Epithelial cell of proximal tubule (primary cell): ENCODE measurements at places on chromosomes 5 and 9. TPM values are rescaled to one million over a fixed set of nuclear protein-coding genes. Genes with fewer than 3 reads are reported as not detected.

C7 gene
- not detected in 2 replicates for total RNA-seq

GLRX gene
- total RNA-seq: 147 and 181 TPM in 2 replicates

NMUR2 gene
- 0.22 TPM in 1 of 2 replicates, not detected in the other for total RNA-seq

TMC1 gene
- not detected in 2 replicates for total RNA-seq

MORN5 gene
- total RNA-seq: not detected in 2 replicates

OTP gene
- total RNA-seq: not detected in 2 replicates

FOXD4L6 gene
- not detected in 2 replicates for total RNA-seq

MCC gene
- 4.3 and 6.3 TPM in 2 replicates for total RNA-seq

ANXA1 gene
- 309 and 383 TPM in 2 replicates for total RNA-seq

PCDHGA3 gene
- 0.36 and 0.52 TPM in 2 replicates for total RNA-seq

RPP25L gene
- total RNA-seq: 23.9 and 31.5 TPM in 2 replicates

HSPB3 gene
- total RNA-seq: not detected in 2 replicates

SH3GL2 gene
- 0.87 and 3.4 TPM in 2 replicates for total RNA-seq

SMIM33 gene
- not detected in 2 replicates for total RNA-seq

FOXI1 gene
- total RNA-seq: not detected in 2 replicates

GLT6D1 gene
- total RNA-seq: not detected in 2 replicates

LIX1 gene
- under 0.01 and 0.12 TPM in 2 replicates for total RNA-seq

MED22 gene
- total RNA-seq: 18.4 and 30.0 TPM in 2 replicates

EMB gene
- total RNA-seq: 4.3 and 4.9 TPM in 2 replicates

STPG3 gene
- total RNA-seq: not detected in 2 replicates

GADD45G gene
- not detected in 2 replicates for total RNA-seq

ENHO gene
- total RNA-seq: 0.22 and 0.75 TPM in 2 replicates

BTNL8 gene
- not detected in 2 replicates for total RNA-seq

ORM1 gene
- not detected in 2 replicates for total RNA-seq

PKD2L2 gene
- not detected in 2 replicates for total RNA-seq

COL5A1 gene
- total RNA-seq: 4.3 and 16.0 TPM in 2 replicates
